ENCODE measurements at places on chromosomes 5 and 9. TPM values are rescaled to one million over a fixed set of nuclear protein-coding genes. Genes with fewer than 3 reads are reported as not detected.

Gene CWC27
- total RNA-seq, result 12.2 TPM

Gene PCDHB14
- 21.2 TPM for total RNA-seq

Gene OGN
- total RNA-seq, result 0.11 TPM

Gene POU5F2
- total RNA-seq, result 0.35 TPM

Gene RNF14
- total RNA-seq, result 57.2 TPM

Gene FAXDC2
- total RNA-seq, result 22.4 TPM

Gene UBAP2
- total RNA-seq, result 17.2 TPM

Gene ENC1
- total RNA-seq, result 5.7 TPM

Gene CDKN2B
- 1.8 TPM for total RNA-seq

Gene TMC1
- total RNA-seq, result not detected

Gene IL3
- total RNA-seq, result not detected

Gene SLC45A2
- 0.85 TPM for total RNA-seq

Gene IL31RA
- total RNA-seq, result not detected

Gene GFPT2
- 37.7 TPM for total RNA-seq

Gene AIF1L
- 14.2 TPM for total RNA-seq

Gene SMIM33
- not detected for total RNA-seq

Gene SVEP1
- total RNA-seq, result 2.8 TPM

Gene PCDHGB6
- 28.7 TPM for total RNA-seq

Gene DBH
- not detected for total RNA-seq

Gene ZFP62
- 30.0 TPM for total RNA-seq

Gene FAM114A2
- 10.3 TPM for total RNA-seq

Gene PCDHB10
- 10.9 TPM for total RNA-seq

Gene ESM1
- total RNA-seq, result 1.7 TPM

Gene CDH9
- total RNA-seq, result not detected

Gene SPATA31E1
- total RNA-seq, result not detected

Gene MEGF9
- total RNA-seq, result 1.8 TPM

Gene SAXO1
- 0.06 TPM for total RNA-seq

Gene CDKN2A
- total RNA-seq, result 0.25 TPM

Gene INSL4
- total RNA-seq, result not detected

Gene PCDHGB3
- 0.71 TPM for total RNA-seq

Gene C9
- not detected for total RNA-seq

Gene PDCD1LG2
- not detected for total RNA-seq

Gene NR6A1
- total RNA-seq, result 19.8 TPM

Gene CARD9
- 0.46 TPM for total RNA-seq

Gene FBP1
- 2.9 TPM for total RNA-seq

Gene AMBP
- total RNA-seq, result not detected

Gene CEL
- total RNA-seq, result 1.6 TPM

Gene DOK3
- total RNA-seq, result 6.0 TPM

Gene NEUROG1
- total RNA-seq, result not detected

Gene ANXA2R
- 0.63 TPM for total RNA-seq
